ENCODE measurements at places on chromosomes 7 and 10. TPM values are rescaled to one million over a fixed set of nuclear protein-coding genes. Genes with fewer than 3 reads are reported as not detected.

- DNase-seq, result no peak
Measured at GRCh38 chr7:135998081-135998480, 20.9 kb upstream of the MTPN start.

GRCh38 chr10:125060026-125060425 is 100.3 kb downstream of the CTBP2 start:
- DNase-seq, result no peak

DNA sequence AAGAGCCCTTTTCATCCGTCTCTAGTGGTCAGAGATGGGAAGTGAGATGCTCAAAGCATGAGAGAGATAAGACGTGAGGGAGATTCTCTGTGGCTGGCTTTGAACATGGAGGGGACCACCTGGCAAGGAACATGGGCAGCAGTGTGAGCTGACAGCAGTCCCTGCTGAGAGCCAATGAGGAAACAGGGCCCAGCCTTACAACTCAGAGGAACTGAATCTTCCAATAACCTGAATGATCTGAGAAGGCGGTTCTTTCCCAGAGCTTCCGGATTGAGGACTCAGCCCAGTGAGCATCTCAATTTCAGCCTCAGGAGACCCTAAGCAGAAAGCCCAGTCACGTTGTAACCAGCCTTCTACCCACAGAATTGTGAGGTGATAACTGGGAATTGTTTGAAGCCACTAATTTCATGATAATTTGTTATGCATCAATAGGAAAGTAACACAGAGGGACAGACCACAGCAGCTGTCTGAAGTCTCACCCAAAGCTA is 33.9 kb upstream of the IKZF1 start:
- no peak for DNase-seq

GRCh38 chr10:86172301-86172700 is 194.3 kb downstream of the GRID1 start:
- no peak for DNase-seq

Gene AKR1D1
- total RNA-seq, result not detected

GRCh38 chr7:25594728-25595127 is 366.4 kb upstream of the NPVF start:
- DNase-seq, result no peak

GRCh38 chr10:24707445-24707844 is 16.2 kb downstream of the ARHGAP21 start:
- no peak for DNase-seq

- peak; percentile 68 for DNase-seq
Measured at GRCh38 chr7:2820508-2820934, 23.6 kb downstream of the GNA12 start.

DNA sequence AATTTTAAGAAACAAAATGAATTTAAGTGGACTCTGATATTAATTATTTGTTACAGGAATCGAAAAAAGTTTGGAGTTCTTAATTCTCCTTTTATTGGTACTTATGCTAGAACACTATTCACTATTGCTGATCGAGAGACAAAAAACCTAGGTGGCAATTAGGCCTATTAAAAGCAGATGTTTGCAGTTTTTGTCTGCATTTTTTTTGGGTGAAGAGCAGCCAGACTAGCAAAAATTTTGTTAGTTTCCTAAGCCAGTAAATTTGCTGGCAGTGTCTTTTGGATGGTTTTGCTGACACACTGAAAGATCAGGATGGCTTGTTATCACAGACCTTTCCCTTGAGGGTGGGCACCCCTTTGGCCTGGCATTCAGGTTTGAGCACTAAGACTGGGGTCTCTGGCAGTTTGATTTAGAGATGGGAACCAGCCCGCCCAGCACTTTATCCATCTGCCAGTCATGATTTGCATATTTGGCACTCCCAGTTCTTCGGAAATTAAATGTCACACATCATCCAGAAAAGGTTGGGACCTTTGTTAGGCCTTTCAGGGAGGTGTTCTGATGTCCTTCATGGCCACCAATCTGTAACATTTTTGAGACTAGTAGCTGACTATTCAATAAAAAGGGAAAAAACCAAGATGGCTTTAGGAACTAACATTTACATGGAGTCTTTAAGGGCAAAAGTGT is 57.3 kb downstream of the INPP5F start:
- no peak for DNase-seq

DNA sequence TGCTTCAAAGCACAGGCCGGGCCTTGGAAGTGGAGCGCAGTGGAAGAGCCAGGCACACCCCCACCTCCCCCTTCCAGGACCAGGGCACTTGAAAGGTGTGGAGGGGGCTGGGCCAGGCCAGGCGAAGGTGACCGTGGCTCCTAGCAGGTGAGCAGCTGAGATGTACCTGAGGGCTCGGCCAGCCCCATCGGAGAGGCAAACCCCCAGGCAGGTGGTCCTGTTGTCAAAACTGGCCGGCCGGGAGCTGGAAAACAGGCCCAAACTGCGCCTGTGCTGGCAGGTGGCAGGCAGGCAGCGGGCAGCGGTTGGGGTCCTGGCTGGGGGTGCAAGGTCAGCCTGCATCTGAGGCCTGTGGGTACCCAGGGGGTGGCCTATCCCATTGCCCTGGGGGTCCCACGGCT is 96.4 kb upstream of the DNAAF5 start:
- no peak for DNase-seq

Gene CDC14C
- total RNA-seq, result not detected

Gene ASAH2
- total RNA-seq, result 14.0 TPM

All from thoracic aorta (tissue), 2 donors.